Naive thymus-derived CD8-positive, alpha-beta T cell (primary cell): ENCODE measurements at places on chromosomes 3 and 15.

DNA sequence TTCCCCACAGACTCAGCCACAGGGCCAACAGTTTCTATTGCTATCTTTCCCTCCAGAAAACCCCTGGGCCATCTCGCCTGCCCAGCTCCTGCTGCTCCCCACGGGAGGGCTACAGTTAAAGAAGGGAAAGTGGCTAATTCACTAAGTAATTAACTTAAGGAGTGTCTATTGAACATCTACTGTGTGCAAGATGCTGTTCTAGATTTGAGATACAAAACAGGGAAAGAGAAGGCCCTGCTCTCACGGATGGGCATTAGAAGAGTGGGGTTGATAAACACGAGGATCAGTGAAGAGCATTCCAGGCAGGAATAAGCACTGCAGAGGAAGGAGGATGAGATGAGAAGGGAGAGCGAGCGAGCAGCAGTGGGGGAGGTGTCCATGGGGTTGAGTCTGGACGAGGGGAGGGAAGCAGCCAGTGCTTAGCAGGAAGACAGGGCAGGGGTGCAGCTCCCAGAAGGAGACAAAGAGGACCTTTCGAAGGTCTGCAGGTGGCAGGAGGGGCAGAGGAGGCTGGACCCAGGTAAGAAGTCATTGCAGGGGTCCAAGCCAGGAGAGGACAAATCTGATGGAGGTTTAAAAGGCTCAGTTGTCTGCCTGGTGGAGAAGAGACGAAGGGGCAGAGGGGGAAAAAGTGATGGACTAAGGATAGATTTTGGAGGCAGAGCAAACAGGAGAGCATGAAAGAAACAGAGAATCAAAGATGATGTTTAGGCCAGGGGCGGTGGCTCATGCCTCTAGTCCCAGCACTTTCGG lies 64.7 kb downstream of the KLF15 start:
- no peak for DNase-seq

DNA sequence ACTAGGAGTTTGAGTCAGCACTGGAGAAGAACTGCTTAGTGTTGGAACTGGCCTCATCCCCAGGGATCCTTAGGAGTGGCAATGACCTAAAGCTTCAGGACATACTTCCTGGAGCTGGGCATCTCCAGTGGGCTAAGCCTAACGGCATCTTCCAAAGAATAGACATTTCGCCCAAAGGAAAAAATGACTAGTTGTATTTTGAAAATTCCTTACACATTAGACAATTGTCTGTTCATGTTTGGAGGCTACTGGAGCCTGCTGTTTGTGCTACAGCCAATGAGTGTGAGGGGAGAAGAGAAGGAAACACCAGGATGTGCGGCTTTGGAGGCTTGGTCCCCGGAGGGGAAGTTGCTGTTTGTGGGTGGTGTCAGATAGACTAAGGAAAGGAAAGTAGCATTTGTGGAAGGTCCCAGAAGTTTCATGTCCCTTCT lies 77.6 kb downstream of the POLR2M start:
- DNase-seq, result no peak

- DNase-seq, result no peak
These were observed 1029.0 kb downstream of the ROBO1 start for GRCh38 chr3:78738833-78739232.

DNA sequence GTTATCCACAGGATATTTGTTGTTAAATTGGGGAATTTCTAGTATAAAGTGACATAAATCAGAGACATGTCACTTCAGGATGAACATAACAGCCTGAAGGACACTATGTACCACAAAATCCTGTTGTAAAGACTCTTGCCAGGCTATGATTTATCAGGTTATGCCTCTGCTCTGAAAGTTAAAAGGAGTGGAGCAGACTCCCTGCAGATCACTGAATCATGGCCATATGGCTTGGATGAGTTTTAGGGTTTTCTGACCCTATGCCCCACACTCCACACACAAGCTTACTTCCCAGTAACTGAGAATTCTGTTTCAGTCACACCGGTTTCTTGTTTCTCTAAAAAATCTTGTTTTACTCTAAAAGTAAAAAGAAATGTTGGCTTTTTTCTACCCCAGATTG lies 869.4 kb downstream of the NAALADL2 start:
- no peak for DNase-seq

- DNase-seq, result no peak
These were observed 42.3 kb upstream of the USP3 start for GRCh38 chr15:63462088-63462487.

DNA sequence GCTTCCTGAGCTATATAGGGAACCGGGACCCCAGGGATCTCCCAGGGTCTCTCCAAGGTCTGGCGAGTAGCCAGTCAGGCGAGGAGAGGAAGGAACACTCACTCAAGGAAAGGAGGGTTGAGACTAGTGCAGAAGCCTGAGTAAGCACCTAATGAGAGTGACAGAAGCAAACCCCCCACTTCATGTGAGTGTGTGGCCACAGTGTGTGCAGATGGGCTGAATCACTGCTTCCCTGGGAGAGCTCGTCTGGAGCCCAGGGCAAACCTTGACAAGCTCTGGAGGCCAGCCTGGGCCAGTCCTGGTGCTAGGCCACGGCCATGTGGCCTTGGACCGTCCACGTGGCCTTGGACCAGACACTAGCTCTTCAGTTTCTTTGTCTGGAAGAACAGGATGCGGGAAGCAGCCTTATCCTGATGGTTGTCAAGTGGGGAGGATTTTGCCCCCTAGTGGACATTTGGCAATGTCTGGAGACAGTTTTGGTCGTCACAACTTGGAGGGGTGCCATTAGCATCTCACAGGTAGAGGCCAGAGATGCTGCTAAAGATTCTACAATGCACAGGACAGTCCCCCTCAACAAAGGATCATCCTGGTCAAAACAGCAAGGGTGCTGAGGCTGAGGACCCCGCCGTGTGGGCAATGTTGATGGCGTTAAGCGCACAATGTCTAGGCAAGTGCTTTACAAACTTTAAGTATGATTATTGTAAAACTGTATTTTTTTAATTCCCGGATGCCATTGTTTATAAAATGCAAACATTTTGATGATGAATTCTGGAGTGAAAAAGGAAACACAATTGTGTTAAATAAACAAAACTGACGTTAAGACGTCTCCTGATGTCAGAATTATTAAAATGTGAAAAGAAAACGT lies 34.8 kb upstream of the CTSH start:
- DNase-seq, result peak; percentile 31

GRCh38 chr3:111392894-111393398 lies 149.1 kb upstream of the CD96 start:
- DNase-seq, result peak; percentile 72

DNA sequence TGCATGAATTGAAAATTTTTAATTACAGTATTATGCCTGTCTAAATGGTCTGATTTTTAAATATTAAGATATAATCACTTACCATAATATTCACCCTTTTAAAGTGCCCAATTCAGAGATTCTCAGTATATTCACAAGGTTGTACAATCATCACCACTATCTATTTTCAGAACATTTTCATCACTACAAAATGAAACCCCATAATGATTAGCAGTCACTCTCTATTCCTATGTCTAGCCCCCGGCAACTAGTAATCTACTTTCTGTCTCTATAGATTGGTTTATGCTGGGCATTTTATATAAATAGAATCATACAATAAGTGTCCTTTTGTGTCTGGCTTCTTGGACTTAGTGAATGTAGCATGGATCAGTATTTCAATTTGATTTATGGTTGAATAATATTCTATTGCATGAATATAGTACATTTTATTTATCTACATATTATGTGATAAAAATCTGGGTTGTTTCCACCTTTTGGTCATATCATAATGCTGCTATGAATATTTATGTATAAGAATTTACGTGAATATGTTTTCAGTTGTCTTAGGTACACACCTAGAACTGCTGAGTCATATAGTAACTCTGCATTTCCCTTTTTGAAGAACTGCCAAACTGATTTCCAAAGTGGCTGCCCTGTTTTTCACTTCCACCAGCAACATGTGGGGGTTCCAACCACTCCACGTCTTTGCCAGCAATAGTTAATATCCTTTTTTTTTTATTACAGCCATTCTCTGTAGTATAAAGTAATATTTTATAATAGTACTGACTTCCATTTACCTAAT lies 485.7 kb upstream of the ZNF385D start:
- DNase-seq, result no peak
